ENCODE measurements at places on chromosomes 16 and 17.

DNA sequence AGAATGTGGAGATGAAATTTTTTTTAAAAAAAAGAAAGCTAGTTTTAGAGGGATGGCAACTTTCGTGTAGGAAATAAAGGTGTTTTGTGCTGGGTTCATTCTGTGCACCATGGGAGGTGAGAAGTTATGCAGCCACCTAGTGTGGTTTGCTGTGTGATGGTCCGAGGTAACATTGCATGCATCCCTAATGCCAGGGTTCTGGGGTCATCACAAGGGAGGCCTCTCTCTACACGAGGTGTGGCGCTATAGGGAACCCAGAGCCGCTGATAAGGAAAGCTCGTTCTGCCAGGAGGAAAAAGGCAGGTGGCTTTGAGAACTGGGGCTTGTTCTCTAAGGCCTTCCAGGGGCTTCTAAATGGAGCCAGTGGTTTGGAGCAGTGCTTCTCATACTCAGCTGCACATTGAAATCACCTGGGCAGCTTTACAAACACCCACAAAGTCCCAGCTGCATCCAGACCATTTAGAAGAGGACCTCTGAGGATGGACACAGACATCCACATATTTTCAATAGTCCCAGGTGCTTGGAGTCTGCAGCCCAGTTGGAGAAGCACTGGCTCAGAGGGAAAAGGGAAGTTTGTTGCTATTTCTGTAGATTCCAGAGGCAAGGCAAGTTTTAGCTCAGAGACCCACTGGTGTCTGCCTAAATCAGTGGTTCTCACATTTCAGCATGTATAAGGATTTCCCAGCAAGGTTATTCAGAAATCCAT, 43.5 kb downstream of the VPS35L start:
- DNase-seq, result no peak

GRCh38 chr16:73713778-73714495, 582.7 kb upstream of the PSMD7 start:
- no peak for DNase-seq

DNA sequence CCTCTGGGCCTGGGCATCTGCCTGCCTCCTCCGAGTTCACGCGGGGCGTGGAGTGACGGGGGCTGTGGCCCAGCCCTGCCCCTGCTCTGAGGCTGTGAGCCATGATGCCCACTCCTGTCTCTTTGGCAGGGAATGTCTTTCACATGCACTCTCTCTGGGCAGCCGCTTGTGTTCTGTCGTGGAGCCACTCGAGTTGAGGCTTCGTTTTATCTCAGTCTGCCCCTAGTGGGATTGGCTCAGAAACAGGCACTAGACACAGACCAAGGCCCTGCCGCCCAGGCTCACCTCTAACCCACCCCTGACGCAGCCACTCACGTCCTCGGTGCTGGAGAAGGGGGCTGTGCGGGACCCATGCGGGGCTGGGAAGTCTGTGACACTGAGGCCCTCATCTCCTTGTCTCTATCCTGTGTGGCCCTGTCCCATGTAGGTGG, 67.5 kb upstream of the KCTD5 start:
- DNase-seq, result no peak

DNA sequence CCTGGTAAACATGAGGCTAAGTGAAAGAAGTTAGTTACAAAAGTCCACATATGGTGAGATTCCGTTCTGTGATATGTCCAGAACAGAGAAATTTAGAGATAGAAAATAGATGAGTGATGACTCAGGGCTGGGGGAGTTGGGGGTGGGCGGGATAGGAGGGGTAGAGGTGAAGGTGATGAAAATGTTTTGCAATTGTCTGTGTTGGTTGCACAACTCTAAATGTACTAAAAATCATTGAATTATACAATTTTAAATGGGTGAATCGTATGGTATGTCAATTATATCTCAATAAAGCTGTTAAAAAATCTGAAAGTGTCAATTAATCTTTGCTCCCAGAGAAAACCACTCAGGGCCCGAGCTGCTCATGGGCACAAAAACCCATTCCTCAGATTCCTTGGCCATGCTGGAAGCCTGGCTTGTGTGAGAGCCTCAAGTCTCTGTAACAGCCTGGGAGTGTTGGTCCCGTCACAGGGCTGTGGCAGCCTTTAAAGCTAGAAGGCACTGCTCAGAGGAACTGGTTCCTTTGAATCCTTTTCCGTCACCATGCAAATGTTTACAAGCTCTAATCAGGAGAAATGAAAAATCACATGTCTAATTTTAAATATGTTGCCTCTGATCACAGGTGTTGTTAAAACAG, 225.3 kb downstream of the WWOX start:
- no peak for DNase-seq

GRCh38 chr16:29844575-29845331, 18.3 kb downstream of the CDIPT start:
- no peak for DNase-seq

DNA sequence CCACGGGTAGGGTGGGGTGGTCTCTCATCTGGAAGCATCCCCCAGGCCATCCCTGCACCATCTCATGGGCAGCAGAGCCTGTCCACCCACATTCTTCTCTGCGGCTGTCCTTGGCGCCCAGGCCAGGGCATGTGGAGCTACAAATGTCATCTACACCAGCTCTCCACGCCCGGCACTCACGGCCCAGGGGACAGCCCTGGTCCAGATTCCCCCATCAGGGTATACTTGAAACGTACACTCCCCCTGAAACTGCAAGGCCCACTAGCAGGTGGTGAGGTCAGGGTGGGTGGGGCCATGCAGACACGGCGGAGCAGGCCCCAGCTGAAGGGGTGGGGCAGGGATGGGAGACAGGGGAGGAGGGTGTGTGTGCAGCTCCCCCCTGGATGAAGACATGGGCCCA, 3.2 kb upstream of the SOX8 start:
- no peak for DNase-seq

DNA sequence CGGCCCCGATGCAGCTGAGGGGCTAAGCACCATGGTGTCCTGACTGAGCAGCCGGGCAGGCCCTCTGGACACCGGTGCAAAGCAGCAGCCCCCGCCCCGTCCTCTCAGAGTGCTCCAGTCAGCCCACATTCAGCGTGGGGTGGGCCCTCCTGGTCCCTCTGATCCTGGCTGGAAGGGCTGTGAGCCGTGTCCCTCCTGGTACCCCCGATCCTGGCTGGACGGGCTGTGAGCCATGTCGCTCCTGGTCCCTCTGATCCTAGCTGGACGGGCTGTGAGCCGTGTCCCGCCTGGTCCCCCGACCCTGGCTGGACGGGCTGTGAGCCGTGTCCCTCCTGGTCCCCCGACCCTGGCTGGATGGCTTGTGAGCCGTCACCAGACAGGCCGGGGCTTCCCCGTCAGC, 26.9 kb upstream of the ACSF3 start:
- no peak for DNase-seq

DNA sequence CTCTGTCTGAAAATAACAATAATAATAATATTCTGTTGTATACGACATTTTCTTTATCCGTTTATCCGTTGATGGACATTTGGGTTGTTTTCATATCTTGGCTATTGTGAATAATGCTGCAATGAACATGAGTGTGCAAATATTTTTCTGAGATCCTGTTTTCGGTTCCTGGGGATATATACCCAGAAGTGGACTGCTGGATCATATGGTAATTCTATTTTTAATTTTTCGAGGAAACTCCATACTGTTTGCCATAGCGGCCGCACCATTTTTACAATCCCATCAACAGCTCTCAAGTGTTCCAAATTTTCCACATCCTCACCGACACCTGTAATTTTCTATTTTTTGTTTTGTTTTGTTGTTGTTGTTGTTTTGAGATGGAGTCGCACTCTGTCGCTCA, 5.3 kb upstream of the PRSS41 start:
- no peak for DNase-seq

DNA sequence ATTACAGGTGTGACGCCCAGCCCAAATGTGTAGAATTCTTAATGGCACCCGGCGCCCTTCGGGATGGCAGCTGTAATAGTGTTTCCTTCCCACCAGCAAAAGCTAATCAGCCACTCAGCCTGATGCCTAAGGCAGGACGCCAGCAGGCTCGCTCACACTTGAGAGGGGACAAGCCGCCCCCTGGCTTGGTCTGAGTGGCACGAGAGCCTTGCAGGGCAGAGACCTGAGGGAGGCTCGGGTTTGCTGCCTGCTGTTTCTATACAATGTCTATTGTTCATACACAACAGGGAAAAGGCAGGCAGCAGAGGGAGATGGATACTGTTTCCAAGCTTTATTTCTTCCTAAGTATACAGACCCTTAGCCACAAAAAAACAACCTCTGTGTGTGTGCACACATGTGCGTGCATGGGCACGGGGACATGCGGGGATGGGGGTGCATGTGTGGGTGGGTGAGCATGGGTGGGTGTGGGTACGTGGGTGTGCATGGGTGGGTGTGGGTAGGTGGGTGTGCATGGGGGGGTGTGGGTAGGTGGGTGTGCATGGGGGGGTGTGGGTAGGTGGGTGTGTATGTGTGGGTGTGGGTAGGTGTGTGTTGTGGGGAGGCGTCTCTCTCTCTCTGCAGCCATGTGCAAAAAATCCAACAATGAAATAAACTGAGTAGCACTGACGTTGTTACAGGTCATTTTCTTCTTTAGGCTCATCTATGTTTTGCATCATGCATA, 10.0 kb downstream of the SLC38A8 start:
- DNase-seq, result no peak

GRCh38 chr17:81049973-81050551, 15.1 kb downstream of the BAIAP2 start:
- no peak for DNase-seq

DNA sequence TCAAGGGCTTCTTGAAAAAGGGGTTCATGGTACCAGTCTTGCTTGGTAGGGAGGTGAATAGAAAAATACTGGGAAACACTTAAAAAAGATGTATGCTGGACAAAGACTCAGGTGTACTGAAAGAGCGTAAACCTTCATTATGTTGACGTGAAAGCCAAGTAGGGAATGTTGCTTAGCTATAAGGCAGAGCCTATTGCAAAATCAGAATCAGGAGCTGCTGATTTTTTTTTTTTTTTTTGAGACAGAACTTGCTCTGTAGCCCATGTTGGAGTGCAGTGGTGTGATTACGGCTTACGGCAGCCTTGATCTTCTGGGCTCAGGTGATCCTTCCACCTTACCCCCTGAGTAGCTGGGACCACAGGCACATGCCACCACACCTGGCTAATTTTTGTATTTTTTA, 3.9 kb downstream of the TMEM94 start:
- DNase-seq, result no peak

GRCh38 chr17:518047-518735, 165.6 kb upstream of the RPH3AL start:
- no peak for DNase-seq

DNA sequence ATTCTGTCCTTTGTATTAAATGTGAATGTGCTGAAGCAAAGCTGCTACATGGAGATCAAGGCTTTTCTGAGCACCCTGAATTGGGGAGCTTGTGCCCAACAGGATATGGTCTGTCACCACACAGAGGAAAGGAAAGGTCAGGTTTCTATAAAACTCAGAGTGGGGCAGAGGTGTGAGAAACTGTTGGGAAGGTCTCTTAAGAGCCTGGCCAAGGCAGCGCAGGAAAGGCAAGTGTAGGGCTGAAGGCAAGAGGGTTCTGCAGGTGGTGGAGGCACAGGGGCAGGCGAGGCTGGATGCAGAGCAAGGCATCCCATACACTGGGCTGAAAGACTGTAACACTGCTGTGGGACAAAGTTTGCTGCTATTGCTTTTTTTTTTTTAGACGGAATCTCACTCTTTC, 8.1 kb downstream of the COX6A2 start:
- no peak for DNase-seq

DNA sequence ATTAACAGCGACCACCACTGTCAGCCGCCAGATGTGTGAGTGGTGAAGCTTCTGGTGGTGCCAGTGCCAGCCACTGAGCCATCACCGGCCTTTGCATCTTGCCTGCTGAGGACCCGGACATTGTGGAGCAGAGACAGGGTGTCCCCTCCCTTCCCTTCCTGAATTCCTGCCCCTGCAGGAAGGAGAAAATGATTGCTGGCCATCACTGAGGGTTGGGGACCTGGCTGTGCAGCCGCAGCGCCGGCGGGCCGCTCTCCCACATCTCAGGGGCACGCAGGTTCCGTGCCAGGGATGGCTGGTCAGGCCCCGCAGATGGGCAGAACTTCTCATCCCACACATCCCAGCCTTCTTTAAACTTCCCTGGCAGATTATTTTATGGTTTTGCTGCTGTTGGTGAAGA, 56.5 kb downstream of the RPTOR start:
- no peak for DNase-seq

- DNase-seq, result no peak
Measured at GRCh38 chr16:79169239-79169638, 431.3 kb downstream of the MAF start.

GRCh38 chr16:4891886-4892216, 44.6 kb downstream of the UBN1 start:
- no peak for DNase-seq

GRCh38 chr16:51035110-51035498, 116.0 kb downstream of the SALL1 start:
- no peak for DNase-seq

DNA sequence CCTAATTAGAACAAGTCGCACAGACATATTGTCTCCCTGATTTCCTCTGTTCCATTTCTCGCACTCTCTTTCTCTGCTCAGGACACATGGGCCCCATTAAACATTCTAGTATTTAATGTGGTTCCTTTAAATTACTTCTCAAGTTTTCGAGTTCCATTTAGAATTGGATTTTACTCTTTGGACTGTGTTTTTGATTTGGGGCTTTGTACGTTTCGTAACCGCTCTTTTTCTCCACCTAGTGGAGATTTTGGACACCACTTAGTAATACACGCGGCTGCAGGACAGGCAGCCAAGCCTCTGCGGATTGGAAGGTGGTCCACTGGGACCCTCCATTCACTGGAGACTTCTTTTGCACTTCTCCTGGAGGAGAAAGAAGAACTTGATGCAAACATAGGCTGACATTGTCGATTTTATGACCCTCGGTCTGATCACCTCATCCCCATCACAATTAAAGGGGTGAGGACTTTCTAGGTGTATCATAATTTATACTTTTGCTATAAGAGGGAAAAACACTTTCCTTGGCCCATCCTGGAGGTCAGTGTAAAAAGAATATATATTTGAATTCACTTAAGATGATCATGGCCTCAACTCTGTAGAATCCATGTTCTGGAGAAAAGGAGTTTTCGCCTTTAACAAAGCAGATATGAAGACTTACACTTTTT, 85.7 kb downstream of the NOG start:
- DNase-seq, result no peak

DNA sequence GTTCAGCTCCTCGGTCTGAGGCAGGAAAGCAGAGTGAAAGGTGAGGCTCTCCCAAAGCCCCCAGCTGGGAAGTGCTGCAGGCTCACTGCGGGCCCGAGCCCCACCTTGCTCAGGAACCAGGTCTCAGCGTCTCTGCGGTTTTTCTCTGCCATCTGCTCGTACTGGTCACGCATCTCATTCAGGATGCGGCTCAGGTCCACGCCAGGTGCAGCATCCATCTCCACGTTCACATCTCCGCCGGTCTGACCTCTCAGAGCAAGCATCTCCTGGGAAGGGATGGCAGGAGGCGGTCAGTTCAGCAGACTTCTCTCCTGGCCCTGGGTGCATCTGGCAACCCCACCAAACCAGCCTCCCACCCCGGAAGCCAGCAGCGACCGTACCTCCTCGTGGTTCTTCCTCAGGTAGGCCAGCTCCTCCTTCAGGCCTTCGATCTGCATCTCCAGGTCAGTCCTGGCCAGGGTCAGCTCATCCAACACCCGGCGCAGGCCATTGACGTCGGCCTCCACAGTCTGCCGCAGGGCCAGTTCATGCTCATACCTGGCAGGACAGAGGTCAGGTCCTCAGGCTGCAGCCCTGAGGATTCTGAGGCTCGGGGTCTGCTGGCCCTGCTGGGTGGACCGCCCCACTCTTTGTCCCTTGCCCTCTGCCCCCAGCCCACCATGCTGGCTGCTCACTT, 1.5 kb downstream of the KRT16 start:
- no peak for DNase-seq

- no peak for DNase-seq
Measured at GRCh38 chr17:48748718-48749566, 20.4 kb upstream of the HOXB13 start.

All from stimulated activated CD8-positive, alpha-beta memory T cell treated with anti-CD3 and anti-CD28 coated beads, Interleukin-4, amount 100 ng/mL, for 1 hour (primary cell).